ENCODE measurements at places on chromosomes 16 and 17. TPM values are rescaled to one million over a fixed set of nuclear protein-coding genes. Genes with fewer than 3 reads are reported as not detected.

GRCh38 chr17:1179818-1180742 is at the start of gene ABR:
ABR (minus strand) TSS chr17:1179981; CDS start chr17:1179727, 254 bp downstream.
- no peak for DNase-seq

DNA sequence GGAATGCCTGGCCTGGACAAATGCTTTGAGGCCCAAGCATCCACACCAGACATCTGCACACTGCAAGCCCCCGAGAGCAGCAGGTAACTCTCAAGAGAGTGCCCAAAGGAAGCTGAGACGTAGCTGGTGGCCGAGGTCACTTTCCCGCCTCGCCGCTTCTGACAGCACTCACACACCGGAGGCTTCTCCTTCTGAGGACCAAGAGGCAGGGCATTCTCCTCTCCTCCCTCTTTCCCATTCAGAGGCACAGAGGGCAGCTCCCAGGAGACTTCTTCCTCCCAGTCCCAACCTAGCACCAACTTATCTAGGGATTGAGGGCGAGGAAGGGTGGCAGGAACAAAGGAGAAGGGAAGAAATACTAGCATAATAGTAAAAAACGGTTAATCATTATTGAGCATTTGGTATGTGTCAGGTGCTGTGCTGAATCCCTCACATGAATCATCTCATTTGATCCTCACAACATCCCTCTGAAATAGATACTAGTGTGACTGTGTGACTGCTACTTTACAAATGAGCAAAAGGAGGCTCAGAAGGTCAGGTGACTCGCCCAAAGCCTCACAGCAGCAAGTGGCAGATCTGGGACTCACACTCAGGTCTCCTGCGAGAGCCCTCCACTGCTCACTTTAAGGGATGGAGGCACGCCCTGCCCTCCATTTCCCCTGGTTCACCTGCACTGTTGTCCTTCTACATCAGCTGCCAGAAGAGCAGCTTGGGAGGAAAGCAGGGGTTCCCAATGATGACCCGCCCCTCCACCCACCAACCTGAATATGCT is 41.8 kb downstream of the MYO18A start:
- no peak for DNase-seq

- DNase-seq: no peak
These were observed 82.3 kb upstream of the DNAH17 start for GRCh38 chr17:78659546-78659945.

GRCh38 chr17:65398040-65398787 is 163.2 kb downstream of the AXIN2 start:
- DNase-seq: no peak

DNA sequence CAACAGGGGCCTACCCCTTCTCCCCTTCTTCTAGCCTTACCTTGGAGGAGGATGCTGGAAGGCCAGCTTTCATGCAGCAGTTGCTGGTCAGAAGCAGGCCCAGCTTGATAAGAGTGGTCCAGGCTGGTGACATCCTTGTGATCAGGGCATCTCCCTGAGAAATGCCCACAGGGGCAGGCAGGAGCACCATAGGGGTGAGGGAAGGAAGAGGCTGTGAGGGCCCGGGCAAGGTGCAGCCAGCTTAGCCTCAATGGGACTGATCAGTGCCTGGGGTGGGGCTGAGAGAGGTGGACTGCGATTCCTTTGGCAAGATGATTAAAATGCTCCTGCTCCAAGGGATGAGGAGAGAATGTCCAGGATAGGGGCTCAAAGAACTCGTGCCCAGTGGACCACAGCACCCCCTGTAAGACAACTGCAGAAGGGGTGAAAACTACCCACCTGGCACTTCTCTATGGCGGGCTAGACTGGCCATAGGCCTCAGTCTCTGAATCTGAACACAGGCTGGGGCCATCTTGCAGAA is 9.5 kb upstream of the GALK1 start:
- no peak for DNase-seq

- no peak for DNase-seq
These were observed 62.1 kb downstream of the GAN start for GRCh38 chr16:81376880-81377279.

DNA sequence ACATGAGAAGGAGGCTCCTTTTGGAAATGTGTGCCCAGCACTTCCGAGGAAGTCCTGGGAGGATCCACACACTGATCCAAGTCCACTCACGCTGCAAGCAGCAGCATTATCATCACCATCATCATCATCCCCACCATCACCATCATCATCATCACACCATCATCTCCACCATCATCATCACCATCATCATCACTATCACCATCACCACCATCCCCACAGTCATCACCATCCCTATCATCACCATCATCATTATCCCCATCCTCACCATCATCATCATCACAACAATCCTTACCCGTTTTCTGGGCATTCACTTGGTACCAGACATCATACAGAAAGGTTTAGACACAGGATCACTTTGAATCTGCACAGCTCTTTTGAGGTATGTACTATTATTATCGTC is 47.8 kb upstream of the ACSF3 start:
- DNase-seq: no peak

DNA sequence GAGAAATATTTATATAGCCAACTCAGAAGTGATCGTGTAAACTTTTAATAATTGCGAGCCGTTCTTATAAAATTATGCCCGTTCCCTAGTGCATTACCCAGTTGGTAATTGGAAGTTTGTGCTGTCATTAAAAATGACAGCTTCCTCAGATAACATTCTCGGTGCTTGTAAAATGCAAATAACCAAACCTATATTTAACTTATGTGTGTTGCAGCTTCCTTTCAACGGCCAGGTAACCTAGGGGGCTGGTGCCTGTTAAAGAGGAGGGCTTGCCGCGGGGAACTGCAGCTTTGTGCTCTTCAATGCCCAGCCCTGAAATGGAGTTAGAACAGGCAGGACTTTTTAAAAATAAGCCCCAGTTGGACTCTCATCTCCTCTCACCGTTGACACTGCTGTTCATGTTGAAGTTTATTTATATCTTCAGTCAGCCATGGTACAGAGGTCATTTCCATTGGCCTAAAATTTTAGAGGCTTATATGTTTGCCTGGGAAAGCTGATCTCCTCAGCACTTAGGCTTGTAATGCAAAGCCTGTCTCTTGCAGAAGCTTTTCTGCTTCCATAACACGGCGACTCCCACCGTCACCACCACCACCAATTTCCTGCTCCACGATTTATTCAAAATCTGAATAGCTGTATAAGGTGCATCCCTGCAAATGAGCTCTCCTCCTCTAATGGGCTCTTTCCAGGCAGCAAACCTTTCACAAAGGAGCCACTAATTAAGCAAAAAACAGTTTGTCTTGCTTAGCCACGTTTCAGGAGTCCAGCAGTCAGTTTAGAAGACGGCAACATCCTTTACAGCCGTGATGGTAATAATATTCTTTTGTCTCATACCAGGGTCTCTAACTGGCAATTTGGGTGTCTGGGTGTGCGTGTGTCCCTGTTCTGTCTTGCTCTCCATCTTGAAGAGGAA is 74.7 kb downstream of the RPA1 start:
- no peak for DNase-seq

DNA sequence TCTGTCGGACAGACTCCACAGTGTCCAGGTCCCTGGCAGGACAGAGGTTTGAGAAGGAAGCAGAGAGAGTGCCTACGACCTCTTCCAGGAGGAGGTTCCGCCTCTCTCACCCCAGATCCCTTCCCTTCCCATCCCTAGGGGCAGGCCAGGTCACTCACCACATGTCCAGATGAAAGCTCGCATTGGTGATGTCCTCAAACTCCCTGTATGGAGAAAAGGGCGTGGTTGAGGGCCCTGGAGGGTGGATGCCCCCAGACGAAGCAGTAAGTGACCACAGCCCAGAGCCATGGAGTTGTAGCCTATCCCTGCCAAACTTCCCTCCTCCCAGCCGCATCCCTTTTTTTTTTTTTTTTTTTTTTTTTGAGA is 3.4 kb downstream of the UNC13D start:
- no peak for DNase-seq

ASB16 gene
- total RNA-seq: 8.3 TPM

CES1 gene
- total RNA-seq: 12.1 TPM

Measured in right atrium auricular region (tissue), 2 donors.